ENCODE measurements at places on chromosomes 12 and 14.
A peak's percentile ranks its signal among the peaks of the same experiment; 100 is the strongest.

- DNase-seq = no peak
Measured at GRCh38 chr14:32597771-32598170, 268.7 kb downstream of the AKAP6 start.

- no peak for DNase-seq
Measured at GRCh38 chr12:52924764-52925716, 20.2 kb upstream of the KRT8 start.

GRCh38 chr12:1107669-1108068, 116.6 kb downstream of the ERC1 start:
- no peak for DNase-seq

DNA sequence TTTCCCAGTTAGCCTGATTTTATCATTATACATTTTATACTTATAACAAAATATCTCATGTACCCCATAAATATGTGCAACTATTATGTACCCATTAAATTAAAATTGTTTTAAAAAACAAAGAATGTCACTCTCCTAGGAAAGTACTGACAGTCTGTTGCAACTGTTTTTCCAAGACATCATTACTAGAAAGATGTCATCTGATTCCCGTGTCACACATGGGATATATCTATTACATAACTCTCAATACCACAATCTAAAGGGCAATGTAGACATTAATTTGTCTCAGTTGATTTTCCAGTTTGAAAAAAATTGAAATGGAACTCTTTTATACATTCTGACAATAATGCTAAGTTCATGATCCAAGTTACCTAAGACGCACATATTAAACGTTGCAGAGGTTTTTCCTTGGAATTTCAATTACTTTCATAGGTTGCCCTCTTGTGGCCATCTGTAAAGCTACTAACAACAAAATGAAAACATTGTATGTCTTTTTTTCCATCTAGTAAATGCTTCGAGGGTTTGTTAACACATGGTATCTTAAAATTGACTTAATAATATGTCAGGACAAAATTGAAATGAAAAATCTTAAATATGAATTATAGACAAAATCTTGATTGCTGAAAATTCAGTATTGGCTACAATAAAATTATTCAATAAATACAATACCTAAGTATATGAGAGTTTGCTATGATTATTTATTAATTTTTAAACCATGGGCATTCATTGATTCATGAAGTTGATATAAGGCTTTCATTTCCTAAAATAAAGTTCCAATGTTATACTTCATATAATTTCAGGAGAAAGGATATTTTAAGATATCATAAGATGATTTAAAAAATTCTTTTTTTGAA, 131.6 kb downstream of the PPFIA2 start:
- no peak for DNase-seq

DNA sequence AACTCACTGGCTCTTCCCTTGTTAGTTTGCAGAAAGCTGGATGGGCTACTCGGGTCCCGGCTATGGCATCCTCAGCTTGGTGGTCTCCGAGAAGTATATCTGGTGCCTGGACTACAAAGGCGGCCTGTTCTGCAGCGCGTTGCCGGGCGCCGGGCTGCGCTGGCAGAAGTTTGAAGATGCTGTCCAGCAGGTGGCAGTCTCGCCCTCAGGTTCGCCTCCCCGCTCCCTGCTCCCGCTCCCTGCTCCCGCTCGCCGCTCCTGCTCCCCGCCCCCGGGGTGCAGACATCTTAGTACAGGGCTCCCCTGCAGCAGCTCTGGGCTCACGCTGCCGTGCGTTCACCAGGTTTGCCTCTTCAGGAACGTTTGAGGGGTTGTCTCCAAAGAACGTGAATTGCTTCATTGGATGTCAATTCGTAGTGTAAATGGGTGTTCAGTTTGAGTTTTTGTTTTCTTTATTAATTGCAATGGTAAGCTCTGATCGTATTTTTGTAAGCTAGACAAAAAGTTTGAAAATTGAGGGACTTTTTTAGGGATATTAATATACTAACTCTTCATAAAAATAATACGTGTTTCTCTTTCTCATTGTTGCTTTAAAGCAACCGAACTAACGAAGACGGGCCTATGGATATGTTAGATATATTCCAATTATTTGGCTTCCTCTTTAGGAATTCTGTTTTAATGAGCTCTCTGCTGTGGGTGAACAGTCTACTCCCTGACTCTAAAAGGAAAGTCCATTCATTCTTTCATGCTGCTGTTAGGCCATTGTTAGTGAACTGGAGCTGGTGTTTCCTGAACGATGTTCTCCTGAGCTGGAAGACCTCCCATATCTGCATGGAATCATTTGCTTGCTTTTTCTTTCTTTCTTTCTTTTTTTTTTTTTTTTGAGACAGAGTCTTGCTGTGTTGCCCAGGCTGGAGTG, 71.3 kb downstream of the ANKRD9 start:
- peak; percentile 28 for DNase-seq

DNA sequence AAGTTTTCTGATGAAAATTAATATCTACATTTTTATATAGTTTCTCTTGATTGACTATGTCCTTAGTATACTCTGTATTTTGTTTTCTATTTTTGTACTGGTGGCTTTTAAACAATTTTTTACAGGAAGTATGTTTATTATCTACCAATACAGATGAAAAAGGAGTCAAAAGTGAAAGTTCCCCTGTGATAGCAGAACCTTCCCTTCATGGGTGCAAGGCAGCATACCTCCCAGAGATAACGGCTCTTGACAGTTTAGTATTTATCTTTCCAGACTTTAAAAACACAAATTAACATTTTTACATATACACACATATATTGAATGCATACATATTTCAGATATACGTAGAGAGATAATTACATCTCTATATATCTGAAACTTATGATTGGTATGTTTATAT, 17.1 kb upstream of the FAM234B start:
- DNase-seq = no peak

GRCh38 chr12:109476807-109477184, 304 bp downstream of the KCTD10 start:
- DNase-seq = no peak

GRCh38 chr14:102089621-102090343, 2.9 kb upstream of the HSP90AA1 start:
- DNase-seq = no peak

DNA sequence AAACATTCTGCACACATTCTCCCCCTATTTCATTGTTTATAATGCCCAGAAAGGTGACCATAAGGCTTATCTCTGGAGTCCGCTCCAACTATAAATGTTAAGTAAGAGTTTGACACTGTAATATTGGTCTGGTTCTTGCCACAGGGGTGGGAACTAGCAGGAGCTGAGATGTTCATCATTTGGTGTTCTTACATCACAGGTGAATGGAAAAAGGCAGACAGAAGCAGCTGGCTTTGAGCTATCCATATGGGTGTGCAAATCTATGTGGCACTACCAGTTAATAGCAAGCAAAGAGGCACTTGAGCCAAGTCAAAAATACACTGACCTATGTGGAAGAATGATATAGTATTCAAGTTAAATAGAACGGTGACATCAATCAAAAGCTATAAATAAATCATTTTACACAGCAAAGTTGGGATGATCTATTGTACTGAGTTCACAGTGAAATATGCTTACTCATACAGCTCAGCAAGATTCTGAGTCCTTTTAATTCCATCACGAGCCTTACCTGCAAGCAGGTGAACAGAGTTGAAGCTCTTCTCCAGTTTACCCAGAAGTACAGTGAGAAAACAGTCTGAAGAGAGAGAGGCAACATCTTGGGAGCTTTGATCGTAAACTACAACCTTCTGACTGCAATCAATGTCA, 43.2 kb downstream of the DUSP16 start:
- DNase-seq = no peak

- DNase-seq = no peak
Measured at GRCh38 chr14:50312734-50313054, 570 bp downstream of the DMAC2L start.

DNA sequence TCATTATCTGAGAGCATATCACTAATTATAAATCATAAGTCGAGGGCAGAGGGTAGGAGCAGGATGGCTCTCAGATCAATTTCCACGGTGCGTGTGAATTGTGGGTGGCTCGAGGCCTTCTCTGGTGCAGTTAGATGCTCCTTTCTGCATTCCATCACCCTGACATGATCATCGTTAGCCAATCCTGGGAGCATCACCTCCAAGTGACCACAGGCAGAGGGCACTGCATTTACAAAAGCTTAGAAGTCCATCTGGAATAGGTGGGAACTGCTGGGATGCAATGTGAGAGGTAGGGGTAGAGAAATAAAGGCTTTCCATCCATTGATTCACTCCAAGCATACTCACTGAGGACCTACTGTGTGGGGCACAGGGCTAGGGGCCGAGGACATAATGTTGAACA, 538.2 kb upstream of the TBX3 start:
- DNase-seq = no peak

DNA sequence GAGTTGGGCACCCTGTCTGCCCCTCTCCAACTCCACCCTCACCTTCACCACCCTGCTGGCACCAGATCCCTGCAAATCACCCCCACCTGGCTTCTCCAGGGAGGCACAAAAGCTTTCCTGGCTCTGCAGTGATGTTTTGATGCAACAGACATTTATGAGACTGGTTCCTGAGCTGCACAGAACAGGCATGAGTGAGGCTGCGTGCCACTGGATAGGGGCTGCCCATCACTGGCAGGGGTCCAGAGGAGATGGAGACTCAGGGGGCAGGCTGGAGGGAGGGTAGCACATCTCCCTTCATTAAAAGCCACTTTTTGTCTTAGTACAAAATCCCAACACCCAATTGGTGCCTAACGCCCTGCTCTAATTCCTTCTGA, 17.3 kb upstream of the ZDHHC22 start:
- no peak for DNase-seq

DNA sequence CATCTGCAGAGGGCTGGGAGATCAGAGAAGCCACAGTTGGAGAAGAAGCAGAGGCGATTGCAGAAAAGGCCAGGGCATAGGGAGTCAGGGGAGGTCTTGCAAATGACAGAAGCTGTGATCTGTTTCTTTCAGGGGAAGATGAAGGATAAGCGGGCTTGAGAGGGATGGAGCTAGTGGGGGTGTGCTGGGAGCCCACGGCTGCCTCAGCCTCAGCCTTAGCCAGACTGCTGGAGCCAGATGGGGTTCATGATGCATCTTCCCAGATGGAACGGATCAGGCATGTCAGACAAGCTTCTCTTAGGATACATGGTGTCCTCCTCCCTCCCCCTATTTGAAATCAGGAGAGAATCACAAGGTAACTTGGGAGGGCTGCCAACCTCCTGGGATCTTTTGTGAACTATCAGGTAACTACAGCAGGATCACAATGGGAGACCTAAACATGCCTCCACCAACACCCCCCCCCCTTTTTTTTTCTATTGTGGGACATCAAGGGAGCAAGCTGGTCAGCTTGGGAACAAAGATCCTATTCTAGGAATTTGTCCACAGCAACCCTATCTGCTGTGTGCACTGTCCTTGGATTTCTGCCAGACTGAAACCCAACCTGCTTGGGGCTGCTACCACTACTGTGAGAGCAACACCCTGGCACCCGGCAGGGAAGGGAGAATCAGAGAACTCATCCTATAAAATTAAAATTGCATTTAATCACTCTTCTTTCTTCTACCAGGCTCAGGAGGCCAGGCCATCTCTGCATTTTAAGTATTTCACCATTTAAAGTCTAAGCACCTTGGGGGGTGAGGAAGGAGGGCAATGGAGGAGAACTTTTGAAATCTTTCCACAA, 10.7 kb upstream of the ATP2A2 start:
- no peak for DNase-seq

GRCh38 chr12:65325183-65325582, 46.7 kb downstream of the MSRB3 start:
- DNase-seq = no peak

DNA sequence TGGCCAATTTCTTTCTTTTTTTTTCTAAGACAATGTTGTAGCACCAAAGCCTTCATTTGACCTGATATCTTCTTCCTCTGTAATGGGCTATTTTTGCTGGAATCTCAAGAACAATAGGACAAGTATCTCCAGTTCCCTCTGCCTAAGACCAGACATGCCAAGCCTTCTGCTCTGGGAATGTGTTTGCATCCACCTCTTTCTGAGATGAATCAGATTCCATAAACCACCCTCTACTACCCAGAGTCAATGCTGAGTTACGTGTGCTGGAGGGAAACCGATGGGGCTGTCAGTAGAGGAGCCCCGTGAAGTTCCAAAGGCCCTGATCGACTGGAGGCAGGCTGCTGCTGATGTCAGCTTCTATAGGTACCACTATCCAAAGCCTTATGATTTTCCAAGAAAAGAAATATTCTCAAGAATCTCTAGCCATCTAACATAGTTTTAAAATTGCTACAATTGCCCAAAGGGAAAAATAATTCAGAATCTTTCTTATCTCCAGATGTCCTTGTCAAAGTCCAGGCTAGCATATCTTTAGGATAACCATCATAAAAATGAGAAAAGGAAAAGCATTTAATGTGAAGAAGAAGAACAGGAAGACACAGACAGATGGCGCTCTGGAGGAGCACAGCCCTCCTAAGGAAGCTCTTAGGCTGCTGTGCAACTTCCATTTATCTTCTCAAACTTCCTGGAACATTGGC, 101.9 kb downstream of the SLC8A3 start:
- no peak for DNase-seq

DNA sequence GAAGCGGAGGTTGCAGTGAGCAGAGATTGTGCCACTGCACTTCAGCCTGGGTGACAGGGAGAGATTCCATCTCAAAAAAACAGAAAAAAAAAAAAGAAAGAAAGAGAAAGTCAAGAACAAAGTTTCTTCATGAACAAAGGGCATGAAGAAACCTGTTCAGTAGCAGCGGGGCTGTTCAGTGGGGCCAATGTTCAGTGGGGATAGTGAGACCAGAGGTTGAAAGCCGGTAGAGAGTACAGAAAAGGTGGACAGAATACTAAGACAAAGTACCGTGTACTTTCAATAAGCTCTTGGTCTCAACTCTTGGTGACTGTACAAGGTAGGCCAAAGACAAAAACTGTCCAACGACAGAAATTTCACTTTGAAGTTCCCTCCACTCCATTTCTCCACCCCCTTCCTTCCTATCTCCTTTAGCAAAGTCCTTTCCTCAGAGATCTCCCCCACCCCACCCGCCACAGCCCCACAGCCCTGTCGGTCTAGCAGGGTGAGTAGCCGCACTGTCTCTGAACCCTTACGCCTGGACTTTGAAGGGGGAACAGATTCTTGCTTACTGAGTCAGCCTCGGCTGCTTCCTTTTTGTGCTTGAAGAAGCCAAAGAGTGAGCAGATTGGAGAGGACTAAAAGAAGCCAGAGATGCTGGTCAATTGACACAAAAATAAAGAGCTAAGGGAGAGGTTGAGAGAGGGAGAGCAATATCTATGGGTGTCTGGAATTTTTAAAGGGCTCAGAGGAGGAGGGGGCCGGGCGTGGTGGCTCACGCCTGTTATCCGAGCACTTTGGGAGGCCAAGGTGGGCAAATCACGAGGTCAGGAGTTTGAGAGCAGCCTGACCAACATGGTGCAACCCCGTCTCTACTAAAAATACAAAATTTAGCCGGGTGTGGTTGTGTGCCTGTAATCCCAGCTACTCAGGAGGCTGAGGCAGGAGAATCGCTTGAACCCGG, 44.2 kb upstream of the FOS start:
- DNase-seq = no peak

DNA sequence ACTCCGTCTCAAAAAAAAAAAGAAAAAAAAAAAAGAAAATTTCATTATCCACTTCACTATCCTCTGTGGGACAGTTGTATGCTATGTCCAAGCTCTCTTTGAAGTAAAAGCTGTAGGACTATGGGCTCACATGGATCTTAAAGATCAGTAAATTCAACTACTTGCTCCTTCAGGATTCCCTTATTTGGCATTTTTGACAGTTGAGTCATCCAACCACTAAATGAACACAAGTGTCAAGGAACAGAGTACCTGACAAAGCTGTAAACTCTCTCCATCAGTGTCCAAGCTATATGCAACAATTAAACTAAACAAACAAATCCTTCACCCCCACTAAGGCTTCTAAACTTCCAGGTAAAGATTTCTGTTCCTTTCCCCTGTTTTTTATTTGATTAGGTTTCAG, 177.0 kb downstream of the CEP128 start:
- DNase-seq = no peak
